ENCODE measurements at places on chromosomes 7 and 10.

DNA sequence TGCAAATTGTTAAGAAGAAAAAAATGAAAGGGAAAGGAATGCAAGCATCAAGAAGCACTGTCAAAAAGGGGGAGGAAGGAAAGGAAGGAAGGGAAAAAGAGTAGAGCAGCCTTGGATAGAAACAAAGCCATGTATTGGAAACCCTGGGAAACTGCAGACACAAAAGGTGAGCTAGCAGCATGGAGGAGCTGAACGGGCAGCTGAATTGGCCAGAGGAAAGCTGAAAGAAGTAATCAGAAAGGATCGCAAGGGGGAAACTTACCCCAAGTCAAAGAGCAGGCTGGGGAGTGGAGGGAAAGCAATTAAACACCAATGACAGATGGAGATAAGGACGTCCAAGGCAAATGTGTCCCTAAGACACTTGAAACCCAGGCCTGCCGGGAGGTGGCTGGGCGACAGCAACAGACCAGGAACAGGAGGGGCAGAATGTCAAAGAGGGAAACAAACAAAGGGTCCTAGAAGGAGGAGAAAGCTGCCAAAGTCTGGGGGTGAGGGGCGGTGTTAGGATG lies 93.8 kb upstream of the SVIL start:
- no peak for DNase-seq

DNA sequence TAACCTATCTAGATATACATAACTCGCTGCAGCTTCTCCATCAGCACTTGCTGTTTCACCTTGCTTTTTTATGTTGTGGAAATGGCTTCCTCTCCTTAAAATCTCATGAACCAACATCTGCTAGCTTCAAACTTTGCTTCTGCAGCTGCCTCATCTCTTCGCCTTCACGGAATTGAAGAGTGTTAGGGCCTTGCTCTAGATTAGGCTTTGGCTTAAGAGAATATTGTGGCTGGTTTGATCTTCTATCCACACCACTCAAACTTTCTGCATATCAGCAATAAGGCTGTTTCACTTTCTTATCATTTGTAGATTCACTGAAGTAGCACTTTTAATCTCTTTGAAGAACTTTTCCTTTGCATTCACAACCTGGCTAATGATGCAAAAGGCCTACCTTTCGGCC lies 49.2 kb upstream of the AGR3 start:
- DNase-seq = no peak

- DNase-seq = no peak
These were observed 172.7 kb downstream of the SND1 start for GRCh38 chr7:127824682-127825081.

DNA sequence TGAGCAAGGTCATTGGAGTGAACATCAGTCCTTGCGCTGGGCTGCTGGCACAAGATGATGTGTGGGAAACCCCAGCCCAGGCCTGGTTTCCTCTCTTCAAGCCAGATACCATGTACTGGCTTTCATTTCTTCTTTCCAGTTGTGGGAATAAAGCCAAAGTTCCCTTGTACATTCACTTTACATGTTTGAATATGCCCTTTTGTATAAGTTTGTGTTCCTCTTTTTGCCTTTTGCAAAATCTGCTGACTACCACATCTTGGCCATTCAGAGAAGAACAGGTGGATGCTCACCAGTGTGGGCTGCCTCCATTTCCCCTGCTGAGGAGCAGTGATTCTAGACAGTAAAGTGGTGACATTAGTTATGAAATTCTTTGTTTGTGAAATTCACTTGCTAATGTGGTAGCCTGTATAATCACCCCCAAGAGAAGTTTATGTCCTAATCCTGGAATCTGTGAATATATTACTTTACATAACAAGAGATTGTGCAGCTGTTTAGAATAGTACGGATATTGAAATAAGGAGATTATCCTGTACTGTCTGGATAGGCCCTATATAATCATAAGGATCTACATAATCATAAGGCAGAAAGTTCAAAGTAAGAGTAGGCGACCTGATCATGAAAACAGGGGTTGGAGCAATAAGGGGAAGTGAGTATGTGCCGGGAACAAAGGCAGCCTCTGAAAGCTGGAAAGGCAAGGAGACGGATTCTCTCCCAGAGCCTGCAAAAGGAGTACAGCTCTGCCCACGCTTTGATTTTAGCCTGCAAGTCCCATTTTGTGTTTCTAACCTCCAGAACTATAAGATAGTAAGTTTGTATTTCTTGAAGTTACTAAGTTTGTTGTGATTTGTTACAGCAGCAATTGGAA lies 18.8 kb upstream of the AOAH start:
- no peak for DNase-seq

All from activated B cell treated with CpG ODN at 0.5 μM for 24 hours (primary cell).